Spleen (tissue), 13 donors: ENCODE measurements at places on chromosomes 11 and 22. TPM values are rescaled to one million over a fixed set of nuclear protein-coding genes. Genes with fewer than 3 reads are reported as not detected.

DNA sequence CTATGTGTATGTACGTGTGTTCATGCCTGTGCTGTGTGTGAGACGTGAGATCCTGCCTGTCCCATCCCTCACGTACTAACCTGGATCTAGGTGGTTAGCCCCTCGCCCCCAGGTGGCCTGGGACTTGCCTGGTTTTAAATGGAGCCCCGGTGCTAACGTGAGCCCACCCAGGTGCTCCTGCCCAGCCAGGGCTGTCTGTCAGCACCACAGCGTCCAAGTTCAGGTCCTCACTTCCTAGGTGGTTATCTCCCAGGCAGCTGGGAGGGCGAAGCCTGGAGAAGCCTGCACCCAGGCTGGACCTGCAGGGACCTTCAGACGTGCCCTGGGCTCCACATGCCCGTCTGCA lies 86.0 kb downstream of the KCNQ1 start:
- no peak overlapping the region for H3K27ac ChIP-seq

DNA sequence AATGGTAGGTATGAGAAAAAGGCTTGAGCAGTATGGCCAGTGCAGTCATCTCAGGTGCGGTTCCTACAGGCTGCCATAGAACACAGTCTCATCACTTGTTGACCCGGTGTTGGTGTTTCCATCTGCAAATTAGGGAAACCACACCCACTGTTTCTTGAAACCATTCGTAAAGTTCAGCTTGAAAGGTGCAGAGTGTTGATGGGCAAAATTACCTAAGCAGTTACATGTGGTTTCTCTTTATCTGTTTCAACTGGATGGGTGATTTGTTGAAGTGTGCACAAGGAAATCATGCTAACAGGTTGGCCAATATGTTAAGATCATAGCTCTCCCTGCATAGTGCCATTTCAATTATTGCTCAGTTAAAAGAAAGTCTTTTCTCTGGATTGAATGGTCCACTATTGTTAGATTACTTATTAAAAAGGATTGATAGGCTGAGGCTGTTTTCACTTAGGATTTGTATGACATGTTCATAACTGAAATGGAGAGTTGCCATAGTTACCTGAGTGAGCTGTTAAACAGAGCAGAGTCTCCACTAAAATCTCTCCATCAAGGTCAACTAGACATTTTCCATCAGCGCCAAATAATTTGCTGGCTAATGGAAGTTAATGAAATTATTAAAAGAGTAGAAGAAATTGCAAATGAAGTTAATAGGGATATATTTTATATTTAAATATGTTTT lies 203.1 kb upstream of the MTMR2 start:
- H3K27me3 ChIP-seq: no peaks in the 10 kb centered on the region
- DNase-seq: no peak

DNA sequence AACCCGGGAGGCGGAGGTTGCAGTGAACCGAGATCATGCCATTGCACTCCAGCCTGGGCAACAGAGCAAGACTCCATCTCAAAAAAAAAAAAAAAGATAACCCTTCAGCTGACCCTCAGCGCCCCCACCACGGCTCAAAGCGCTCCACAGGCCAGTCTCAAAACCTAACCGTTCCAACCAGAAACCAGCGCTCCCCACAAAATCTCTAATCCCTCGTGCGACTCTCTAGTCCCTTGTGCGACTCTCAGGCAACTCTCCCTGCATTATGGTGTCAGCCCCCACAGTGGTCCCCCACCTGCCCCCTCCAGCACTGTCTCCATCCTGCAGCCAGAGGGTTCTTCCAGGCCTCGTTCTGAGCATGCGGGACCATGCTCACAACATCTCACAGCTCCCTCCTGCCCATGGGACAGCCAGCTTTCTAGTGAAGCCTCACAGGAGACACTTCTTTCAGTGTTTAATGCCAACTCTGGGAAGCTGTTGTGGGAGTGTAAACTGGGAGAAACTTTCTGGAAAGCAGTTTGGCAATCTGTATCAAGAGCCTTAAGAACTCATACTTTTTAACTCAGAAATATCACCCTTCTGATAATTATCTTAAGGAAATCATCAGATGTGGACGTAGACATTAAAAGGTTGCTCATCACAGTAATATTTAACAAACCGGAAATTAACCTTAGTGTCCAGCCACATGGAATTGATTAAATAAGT lies 4.2 kb upstream of the RASGRP2 start:
- DNase-seq: peak; percentile 69
- H3K27me3 ChIP-seq: peaks cover 5% of the 10 kb centered on the region
- H3K4me3 ChIP-seq: no peak overlapping the region
- H3K27ac ChIP-seq: peak overlapping the region; percentile 38

The TALDO1 gene
- 177 TPM for polyA plus RNA-seq

- no peak overlapping the region for H3K27ac ChIP-seq
- no peak for DNase-seq
- H3K4me1 ChIP-seq: no peaks in the 10 kb centered on the region
- no peaks in the 10 kb centered on the region for H3K27me3 ChIP-seq
- no peak overlapping the region for H3K4me3 ChIP-seq
- H3K36me3 ChIP-seq: no peaks in the 10 kb centered on the region
Measured at GRCh38 chr11:131397675-131398074, 27.3 kb downstream of the NTM start.

DNA sequence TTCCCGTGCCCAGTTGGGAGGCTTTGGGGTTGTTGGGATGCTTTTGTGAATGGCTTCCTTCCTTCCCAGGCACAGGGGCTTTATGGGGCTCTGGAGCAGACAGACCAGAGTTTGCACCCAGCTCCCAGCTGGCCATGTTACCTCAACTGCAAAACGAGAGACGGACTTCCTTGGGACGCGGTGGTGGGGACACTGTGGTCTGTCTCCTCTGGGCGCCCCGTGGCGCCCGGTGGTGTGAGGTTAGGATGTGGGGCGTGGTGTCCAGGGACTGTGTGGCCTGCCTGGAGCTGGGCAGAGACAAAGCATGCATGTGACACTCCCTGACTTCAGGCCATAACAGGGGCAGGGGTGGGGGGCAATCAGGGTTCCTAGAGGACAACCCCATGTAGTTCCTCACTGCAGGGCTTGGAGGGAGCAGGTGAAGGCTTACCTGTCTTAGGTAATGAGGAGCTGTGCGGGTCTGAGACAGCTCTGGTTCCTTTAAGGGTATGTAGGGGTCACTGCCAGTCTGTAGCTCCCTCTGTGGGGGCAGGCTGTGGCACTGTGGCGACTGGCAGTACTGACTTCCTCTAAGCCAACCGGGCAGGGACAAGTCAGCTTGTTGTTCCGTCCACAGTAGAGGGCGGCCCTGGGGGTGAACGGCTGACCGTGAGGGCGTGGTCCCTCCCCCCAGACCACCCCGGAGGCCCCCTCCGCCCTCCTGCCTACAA lies 14.4 kb downstream of the KCNQ1 start:
- no peak overlapping the region for H3K4me3 ChIP-seq
- no peaks in the 10 kb centered on the region for H3K27me3 ChIP-seq
- H3K27ac ChIP-seq: no peak overlapping the region
- no peaks in the 10 kb centered on the region for H3K36me3 ChIP-seq
- peak; percentile 78 for DNase-seq

- H3K4me1 ChIP-seq: peaks cover 9% of the 10 kb centered on the region
- H3K27me3 ChIP-seq: peaks cover 10% of the 10 kb centered on the region
- H3K36me3 ChIP-seq: no peaks in the 10 kb centered on the region
- no peak for DNase-seq
- H3K27ac ChIP-seq: no peak overlapping the region
Measured at GRCh38 chr11:92768121-92768840, 201.2 kb upstream of the MTNR1B start.

The METTL15 gene
- polyA plus RNA-seq: 3.7 TPM

DNA sequence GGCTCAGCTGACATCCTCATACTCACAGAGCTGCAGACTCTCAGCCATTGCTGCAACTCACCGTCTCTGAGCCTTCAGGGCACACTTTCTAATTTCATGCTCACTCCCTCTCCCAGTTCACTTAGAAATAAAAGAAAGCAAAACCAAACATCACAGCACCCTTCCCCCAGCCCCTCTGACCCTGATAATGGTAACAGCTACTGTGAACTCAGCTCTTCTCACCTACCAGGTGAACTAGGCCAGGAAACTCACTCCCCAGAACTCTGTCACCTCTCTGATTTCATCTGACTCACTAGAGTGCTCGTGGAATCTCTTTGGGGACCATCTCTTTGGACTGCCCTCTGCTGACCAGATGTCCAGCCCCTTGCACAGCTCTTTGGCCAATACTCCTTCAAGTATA lies 14.5 kb upstream of the PARVA start:
- no peaks in the 10 kb centered on the region for H3K4me1 ChIP-seq
- H3K4me3 ChIP-seq: no peak overlapping the region
- no peak overlapping the region for H3K27ac ChIP-seq

The CTSC gene
- 82.9 TPM for polyA plus RNA-seq

- H3K4me1 ChIP-seq: peaks cover 30% of the 10 kb centered on the region
- H3K36me3 ChIP-seq: no peaks in the 10 kb centered on the region
- no peak for DNase-seq
- H3K27me3 ChIP-seq: no peaks in the 10 kb centered on the region
- H3K4me3 ChIP-seq: no peak overlapping the region
- no peak overlapping the region for H3K27ac ChIP-seq
Measured at GRCh38 chr11:44555031-44555800, 10.2 kb upstream of the CD82 start.
